NCI-H187 treated with DMSO at 0.1 percent for 48 hours (cell line): ENCODE measurements at places on chromosomes 16 and 17.

DNA sequence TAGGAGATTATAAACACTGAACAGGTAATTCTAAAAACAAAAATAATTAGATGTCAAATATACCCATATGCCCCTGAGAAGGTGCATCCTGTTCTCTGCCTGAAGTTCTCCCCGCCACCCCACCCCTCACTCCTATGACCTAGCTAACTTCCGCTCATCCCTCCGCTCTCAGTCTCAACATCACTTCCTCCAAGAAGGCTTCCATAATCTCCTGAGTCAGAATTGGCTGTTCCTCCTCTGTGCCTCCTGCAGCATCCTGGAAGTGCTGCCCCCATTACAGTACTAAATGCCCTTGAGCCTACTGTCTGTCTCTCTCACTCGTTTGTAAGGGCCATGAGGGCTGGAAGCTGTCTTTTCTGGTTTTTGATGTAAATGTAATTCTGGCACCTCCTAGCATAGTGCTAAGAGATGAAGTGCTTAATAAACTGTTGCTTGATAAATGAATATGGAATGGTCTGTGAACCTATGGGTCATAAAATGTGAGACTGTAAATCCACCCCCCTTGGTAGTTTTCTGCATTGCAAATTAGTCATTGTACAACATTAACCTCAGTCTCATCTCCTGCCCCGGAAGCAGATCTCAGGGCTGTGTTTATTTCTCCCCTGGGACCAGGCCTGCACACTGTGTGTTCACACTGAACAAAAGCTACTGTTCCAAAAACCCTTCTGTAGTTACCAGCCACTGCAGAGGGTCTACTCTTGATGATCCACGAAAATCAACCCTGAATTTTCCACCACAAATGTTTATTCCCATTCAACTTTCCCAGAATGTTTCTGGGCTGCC lies 3.9 kb upstream of the MYO1D start:
- no peak for DNase-seq

DNA sequence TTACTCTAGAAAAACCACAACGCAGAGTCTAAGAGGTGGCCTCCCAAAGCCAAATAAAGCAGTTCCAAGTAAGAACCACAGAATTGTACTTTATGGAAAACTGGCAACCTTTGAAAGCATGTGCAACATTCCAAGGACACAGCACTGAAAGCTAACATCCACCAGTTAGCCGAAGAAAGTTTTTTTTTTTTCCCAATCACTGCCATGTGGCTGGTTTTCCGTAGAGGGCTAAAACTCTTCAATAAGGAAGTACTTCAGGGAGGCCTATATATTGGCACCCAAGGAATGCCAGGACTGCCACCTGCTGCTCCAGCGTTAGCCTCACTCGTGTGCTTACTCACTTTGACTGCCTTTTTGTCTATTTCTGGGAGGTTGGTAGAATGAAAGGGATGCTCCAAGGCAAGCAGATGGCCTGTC lies 25.2 kb downstream of the CEP95 start:
- DNase-seq, result no peak

DNA sequence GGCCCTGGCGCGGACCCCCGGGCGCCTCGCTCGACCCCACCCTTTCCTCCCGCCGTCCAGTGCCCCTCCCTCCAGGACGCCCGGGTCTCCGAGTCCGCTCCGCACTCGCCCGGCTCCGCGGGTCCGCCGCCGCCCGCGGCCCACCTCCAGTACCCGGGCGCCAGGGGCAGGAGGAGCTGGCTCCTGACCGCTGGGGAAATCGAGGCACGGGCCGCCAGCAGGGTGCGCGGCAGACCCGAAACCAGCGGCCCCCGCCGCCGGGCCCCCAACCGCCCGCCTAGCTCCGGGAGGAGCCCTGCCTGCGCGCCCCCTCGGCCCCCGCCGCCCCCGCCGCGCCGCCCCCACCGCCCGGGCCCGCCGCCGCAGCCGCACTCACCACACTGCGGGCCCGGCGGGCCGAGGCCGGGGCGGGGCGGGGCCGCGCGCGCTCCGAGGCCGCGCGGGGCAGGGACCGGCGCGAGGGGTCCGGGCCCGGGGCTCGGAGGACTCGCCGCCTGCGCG lies 333 bp downstream of the MAFG start:
- DNase-seq, result no peak

DNA sequence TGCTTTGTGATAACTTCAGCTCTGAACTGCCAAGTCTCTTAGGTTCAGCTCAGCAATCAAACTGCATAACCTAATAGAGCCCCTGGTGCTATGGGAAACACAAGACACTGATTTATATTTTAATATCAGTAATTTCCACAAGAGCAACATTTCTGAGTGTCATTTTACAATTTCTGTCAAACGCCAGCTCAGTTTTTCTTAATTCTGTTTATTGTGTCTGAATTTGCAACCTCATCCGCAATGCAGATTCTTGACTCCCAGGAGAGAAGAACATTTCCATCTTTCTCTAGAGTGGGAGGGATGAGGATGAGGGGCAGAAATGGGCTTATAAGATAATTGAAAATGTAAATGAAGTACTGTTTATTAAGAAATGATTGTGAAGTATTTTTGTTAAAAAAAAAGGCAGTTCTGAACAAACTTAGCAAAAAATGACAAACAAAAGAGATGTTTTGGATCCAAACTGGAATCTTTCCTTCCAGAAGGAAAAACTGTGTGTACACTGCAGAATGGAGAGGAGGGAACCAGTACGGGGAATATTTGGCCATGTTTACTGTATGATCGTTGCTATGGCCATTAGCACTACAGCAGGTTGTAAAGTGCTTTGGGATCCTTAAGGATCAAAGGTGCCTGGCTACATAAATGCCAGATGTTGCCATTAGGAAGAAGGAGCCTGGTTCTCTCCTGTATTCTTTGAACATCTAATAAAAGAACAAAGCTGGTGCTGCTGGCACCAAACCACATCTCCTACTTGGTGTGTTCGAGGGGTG lies 7.4 kb upstream of the PMFBP1 start:
- no peak for DNase-seq

GRCh38 chr16:84754956-84755672 lies 55.3 kb downstream of the USP10 start:
- no peak for DNase-seq

DNA sequence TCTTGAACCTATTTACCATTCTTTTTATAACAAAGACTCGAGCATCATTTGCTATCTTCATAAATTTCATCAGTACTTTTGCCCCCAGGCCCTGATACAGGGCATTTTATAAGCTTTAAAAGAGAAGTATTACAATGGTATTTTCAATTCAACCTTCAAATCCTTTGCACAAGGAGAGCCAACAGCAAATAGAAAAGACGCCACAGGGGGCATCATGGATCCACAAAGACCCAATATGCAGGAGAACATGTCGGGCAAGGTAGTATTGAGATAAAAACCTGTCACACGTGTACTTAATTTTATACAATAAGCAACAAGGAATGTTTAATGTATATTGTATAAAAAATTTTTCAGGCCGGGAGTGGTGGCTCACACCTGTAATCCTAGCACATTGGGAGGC lies 10.2 kb downstream of the MAP3K14 start:
- no peak for DNase-seq

DNA sequence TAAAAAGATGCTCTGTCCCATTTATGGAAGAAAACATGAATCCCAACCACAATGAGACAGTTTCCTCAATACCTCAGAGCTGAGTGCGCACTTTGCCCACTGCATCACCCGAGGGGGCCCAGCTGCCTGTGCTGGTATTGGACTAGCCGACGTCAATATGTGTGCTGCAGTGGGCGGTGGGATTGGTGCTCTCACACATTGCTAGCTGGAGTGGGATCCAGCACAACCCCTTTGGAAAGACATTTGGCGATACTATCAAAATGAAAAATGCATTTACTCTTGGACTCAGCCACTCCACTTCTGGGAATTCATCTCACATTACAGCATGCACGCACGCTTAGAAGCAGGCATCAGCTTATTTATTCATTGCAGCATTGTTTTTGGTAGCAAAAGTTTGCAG lies 289.2 kb upstream of the FOXF1 start:
- no peak for DNase-seq

DNA sequence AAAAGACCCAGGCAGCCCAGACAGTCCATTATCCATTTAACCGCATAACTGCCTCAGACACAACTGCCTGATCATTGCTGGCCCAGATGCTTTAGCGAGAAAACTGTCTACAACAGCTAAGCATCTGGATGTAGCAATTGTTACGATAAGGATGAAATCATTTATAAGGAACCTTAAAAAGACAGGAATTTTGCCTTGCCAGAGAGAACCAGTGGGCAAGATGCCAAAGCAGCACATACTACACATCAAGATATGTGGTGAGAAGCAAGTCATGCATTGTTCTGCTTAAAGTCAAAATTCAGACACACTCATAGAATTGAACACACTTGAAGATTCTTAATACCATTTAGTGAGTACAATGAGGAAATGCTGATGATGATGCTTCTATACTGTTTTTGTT lies 1525.3 kb downstream of the CDH8 start:
- no peak for DNase-seq

DNA sequence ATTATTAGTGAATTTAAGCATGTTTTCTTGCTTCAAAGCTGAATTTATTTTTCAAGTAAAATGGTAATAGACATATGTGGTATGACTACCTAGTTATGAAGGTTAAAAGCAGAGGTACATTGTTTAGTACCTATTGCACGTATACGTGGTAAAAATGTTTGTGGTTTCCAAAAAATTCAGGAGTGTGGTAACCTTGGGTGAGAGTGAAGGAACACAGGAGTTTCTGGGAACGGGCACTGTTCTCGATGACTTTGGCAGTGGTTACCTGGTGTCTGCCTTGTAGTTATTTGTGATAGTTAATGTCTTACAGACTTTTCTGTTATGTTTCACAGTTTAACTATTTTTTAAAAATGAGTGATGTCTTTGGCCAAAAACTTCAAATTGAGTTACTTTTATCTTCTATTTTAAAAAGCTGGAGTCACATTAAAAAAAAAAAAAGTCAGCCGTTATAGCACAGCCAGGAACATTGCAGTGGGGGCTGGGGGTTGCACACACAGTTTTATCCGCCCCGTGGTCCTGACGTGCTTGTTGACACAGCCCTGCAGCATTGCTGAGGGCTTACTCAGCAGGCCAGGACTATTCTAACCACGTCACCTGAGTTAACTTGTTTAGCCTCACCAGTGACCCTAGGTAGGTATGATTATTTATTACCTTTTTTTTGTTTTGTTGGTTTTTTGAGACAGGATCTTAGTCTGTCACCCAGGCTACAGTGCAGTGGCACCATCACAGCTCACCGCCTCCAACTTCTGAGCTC lies 10.9 kb downstream of the JPT2 start:
- DNase-seq, result no peak
